ENCODE measurements at places on chromosomes 2 and 18.

DNA sequence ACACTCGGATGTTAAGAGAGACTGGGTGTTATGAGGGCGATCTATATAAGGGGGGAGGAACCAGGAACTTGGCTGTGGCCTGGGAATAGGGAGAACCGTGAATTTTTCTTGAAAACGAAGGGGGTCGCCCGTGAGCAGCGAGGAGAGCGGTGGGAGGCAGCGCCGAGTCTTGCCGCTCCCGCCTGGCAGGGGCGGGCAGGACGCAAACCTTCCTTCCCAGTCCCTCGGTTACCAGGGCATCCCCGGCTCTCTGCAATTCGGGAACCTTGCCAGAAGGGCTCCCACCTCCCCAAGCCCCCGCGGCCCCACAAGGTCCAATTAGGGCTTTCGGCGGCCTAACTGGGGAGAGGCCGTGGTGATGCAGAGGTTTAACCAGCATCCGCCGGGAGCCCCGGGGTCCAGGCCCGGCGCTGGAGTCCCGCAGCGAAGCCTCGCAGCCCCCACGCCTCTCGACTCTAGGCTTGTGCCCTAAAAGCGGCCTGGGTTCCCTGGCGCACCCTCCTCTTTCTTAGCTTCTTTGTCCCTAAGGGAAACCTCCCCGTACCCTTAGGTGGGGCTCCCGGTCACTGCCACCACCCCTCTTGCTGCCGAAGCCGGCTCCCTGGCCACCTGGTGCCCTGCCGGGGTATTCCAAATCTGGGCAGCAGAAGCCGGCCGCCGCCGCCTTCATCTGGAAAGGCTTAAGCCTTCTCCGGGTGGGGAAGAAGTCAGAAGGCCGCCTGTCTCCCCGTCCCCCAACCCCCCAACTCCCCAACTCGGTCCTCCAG, 680 bp upstream of the FHOD3 start:
- no peak for DNase-seq

DNA sequence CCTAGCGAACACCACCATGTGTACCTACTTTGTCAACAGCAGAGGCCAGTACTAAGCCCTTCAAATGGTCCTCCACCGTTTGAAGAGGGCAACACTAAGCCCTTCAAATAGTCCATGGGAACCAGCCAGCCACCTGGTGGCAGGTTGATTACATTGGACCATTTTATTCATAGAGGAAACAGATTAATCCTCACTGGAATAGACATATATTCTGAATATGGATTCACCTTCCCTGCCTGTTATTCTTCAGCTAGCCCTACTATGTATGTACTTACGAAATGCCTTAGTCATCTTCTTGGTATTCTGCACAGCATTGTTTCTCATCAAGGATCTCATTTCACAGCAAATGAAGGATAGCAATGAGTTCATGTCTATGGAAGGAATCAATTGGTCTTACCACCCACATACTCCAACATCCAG, 10.0 kb upstream of the ZNF396 start:
- DNase-seq = no peak

- DNase-seq = no peak
These were observed 120.2 kb downstream of the FEZ2 start for GRCh38 chr2:36477746-36478145.

GRCh38 chr2:207879536-207879935, 109.8 kb upstream of the FZD5 start:
- DNase-seq = no peak

- no peak for DNase-seq
These were observed 389.6 kb upstream of the HS6ST1 start for GRCh38 chr2:128708106-128708816.

- no peak for DNase-seq
These were observed 43.6 kb downstream of the ERBB4 start for GRCh38 chr2:212495046-212495445.

GRCh38 chr18:24628326-24628725, 167.9 kb downstream of the HRH4 start:
- no peak for DNase-seq

DNA sequence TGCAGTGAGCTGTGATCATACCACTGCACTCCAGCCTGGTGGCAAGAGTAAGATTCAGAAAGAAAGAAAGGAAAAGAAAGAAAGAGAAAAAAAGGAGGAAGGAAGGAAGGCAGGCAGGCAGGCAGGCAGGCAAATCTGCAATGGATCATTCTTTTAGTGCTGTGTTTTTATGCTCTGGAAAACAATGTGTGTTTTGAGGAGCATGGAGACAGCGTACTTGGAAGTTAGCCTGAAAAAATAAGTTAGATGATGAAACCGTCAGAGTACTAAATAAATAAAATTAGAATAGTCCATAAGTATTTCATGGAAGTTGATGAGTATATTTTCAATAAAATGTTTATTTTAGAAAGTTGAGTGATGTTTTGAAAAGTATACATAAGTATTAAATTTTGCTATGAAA, 366.4 kb upstream of the CDH20 start:
- no peak for DNase-seq

DNA sequence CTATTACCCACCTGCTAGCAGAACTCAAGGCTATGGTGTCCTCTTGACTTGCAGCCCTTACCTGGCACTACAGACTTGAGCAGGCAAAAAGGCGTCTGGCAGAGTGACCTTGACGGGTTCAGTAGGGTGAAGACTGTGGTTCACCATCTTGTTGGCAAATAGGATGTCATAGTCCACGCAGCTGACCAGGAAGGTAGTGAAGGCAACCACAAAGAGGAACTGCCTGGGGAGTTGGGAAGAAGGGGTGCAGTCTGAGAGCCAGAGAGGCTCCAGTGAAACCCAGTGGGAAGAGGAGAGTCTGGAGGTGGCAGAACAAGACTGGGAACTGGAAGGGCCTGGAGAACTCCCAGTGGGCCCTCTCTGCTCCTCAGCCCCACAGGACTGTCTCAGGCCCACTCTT, 4.1 kb downstream of the ATG9A start:
- DNase-seq = no peak

DNA sequence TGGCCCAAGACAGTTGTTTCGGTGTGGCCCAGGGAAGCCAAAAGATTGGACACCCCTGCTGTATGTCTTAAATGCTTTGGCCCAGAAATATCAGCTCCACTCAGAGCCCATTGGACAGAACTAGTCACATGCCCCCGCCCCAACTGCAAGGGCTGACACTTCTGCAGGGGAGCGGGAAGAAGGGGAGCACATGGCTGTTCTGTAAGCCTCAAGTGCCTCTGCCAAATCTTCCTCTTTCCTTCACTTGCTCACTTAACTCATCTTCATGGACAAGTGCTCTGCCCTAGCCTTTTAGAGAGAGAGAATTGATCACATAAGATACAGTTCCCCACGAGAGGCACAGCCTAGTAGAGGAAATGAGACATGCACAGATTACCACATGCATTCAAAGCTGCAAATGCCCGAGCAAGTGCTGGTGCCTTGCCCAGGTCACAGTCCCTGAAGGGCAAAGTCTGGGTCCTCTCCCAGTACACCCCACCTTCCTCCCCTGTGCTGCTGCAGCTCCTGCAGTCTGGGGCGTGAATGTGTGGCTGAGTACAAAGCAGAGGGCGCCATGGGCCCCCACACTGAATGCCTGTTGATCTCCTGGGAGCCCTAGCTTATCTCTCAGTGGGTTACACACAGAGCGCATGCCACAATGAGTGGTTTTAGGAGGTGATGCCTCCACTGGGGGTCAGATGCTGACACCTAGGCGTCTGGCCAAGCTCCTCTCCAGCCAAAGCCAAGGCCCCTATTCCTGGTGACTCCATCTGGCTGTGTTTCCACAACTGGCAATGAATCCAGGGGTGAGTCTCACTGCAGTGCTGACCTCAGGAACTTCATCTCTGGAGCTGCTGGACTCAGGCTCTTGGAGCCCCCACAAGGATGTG, 135.3 kb downstream of the CTIF start:
- no peak for DNase-seq

DNA sequence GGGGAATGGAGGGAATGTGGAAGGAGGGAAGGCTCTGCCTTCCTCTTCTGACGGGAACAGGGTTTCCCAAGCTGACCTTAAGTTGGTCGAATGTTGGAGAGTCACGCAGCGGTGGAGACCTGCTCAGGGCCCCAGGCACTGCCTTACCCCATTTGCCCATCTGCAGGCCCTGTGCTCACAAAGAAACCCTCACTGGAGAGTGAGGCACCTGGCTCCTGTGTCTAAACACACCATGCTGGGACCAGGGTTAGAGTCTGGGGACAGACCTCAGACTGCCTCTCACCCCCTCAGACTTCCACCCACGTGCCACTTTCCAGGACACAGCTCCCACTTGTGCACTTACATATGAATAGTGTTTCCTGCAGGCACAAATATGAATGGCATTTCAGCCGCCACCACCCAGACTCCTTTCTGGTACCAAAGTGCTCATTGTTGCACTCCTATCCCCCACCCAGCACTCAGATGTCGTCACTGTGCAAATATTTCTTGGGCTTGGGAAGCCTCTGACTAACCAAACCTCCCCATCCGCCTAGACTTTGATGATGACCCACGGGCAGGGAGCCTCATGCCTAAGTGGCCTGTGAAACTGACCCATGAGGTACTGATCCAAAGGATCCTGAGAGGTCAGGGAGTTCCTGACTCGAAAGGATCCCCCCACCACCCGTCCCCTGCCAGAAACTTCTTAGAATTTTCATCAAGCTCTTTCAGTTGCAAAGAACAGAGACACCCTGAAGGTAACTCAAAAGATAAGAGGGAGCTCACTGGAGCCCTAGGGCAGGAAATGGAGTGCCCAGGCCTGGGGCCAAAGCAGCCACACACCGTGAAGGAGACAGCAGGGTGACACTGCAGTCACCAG, 78.3 kb downstream of the STPG4 start:
- no peak for DNase-seq

GRCh38 chr2:65025453-65026123, 30.6 kb upstream of the CEP68 start:
- no peak for DNase-seq

DNA sequence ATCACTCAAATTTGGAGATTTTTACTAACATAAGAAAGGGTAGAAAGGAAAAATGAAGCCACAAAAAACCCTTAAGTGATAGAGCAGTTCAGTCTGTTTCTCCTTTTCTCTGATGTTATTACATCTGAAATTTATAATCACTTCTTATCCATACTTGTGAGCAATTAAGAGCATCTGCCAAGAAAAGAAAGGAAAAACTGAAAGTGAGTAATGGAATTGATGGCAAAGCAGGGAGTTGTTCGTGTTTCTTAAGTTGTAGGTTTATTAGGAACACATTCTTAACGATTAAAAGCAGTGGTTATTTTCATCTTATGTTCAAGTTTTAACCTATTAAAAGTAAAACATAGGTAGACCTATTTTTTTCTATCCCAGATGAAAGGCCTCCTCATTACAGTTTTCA, 277.7 kb downstream of the RND3 start:
- DNase-seq = no peak

DNA sequence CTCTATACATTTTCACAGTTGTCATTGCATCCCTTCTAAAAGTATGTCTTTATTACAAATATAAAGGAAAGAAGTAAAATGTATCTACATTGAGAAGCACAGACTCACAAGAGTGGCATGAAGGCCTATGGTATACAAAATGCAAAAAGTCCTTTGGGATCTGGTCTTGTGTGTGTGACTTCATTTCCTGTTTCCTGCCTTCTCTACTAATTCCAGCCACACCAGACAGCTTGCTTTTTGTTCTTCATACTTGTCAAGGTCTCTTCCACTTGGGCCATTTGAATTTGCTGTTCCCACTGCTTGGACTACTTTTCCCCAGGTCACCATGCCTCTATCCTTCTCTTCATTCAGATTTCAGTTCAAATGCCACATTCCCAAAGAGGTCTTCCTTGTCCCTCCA, 6.7 kb upstream of the PNO1 start:
- no peak for DNase-seq

GRCh38 chr18:68024716-68025115, 508.2 kb upstream of the DSEL start:
- no peak for DNase-seq

- DNase-seq = no peak
These were observed 127.6 kb downstream of the CLIP4 start for GRCh38 chr2:29242621-29243375.

DNA sequence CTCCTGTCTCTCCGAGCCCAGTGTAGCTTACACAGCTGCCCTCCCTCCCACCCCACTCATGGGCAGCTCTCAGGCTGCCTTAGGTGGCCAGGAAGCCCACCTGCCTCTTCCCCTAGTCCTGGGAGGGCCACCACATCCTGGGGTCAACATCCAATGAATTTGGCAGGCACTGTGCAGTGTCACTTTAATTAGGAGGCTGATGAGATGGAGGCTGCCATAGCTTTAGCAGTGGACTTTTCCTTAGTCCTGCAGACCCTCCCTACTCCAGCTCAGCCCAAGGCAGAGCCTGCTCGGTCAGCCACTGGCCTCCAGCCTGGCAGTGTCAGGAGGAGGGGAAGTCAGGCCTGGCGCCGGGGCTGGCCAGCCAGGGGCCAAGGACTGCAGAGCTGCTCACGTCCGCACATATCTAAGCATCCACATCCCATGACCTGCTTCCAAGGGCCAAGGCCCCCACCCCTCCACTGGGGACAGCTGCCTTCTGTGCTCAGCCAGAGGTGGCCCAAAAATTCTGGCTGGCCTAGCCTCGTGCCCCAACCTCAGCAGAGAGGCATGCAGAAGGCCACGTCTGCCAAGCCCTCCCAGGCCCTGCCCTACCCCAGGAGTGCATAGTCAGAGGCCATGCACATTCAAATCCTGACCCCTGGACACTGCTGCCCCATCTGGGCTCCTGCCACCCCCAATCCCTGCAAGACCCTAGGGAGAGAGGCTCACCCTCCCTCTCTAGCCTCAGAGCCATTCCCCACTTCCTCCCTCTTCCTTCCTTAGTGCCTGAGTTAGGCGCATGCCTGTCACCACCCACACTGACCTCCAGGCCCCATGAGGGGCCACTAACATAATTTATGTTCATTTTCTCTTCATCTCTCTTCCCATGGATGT, 33.1 kb downstream of the ADRA2B start:
- DNase-seq = no peak

- no peak for DNase-seq
These were observed 78.7 kb downstream of the RRM2 start for GRCh38 chr2:10201201-10201600.

GRCh38 chr2:45259138-45259537, 249.9 kb upstream of the SIX2 start:
- DNase-seq = no peak

DNA sequence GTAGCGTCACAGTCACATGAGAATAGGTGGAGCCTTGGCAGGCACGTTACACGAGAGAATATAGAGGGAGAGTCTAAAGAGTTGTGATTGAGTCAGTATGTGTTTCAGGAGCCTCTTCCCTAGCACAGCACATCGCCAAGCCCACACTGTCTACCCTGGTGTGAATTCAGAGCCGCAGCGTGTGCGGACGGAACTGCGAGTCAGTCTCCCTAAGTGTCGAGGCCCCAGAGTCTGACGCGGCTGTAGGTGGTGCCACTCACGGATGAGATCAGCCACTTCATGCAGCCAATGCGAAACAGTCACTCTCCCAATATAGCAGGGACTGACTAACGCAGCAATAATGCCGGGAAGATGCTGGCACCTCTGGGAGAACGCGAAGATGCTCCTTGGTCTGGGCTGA, 587.3 kb upstream of the ID2 start:
- no peak for DNase-seq

DNA sequence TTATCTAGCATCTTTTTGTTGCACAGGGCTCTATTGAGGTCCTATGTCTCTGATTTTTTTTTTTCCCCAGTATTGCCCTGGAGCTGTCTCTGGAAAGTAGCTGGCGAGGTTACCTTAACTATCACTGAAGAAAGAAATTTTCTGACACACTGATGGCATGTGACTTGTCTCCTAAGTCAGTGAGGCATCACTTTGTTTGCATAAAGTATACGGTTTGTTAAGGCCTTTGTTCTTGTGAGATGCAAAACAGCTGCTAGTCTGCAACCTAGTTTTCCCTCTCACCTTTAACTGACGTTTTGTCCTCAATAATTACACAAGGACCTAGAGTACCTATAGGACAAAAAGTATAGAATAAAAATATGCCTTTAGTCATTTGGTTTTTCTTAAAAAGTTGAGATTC, 41.8 kb downstream of the UBXN4 start:
- no peak for DNase-seq

All from stimulated activated CD4-positive, alpha-beta T cell treated with anti-CD3 and anti-CD28 coated beads, TNF-alpha, amount 100 ng/mL, for 4 hours (primary cell).